ENCODE measurements at places on chromosomes 11 and 22.

GRCh38 chr11:8312986-8313385 is 49.3 kb upstream of the LMO1 start:
- no peak for DNase-seq

DNA sequence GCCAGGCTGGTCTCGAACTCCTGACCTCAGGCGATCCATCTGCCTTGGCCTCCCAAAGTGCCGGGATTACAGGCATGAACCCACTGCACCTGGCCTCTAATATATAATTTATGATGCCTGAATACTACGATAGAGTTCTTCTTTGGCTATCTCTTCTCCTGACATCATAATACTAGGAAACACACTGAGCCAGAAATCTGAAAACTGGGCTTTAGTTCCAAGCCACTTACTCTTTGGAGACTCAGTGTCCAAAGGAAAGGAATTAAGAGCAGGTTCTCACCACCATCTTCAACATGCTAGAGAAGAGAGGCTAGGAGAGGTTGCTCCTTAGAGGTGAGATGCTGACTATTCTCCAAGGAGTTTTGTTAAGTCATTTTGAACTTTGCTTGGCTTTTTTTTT is 52.4 kb downstream of the UBASH3B start:
- DNase-seq, result no peak

GRCh38 chr11:92376146-92376599 is 151.6 kb downstream of the FAT3 start:
- DNase-seq, result no peak

- DNase-seq, result no peak
These were observed 21.7 kb downstream of the KIAA0930 start for GRCh38 chr22:45218976-45219375.

GRCh38 chr11:127345819-127346459 is 345.4 kb upstream of the KIRREL3 start:
- DNase-seq, result peak; percentile 51

GRCh38 chr11:3122775-3123201 is 42.3 kb downstream of the OSBPL5 start:
- DNase-seq, result no peak

- DNase-seq, result no peak
These were observed at the start of gene C22orf31 for GRCh38 chr22:29061773-29062172. Gene C22orf31, minus strand, starts transcription at chr22:29061831. Its CDS starts 39 bp downstream, at chr22:29061792.

DNA sequence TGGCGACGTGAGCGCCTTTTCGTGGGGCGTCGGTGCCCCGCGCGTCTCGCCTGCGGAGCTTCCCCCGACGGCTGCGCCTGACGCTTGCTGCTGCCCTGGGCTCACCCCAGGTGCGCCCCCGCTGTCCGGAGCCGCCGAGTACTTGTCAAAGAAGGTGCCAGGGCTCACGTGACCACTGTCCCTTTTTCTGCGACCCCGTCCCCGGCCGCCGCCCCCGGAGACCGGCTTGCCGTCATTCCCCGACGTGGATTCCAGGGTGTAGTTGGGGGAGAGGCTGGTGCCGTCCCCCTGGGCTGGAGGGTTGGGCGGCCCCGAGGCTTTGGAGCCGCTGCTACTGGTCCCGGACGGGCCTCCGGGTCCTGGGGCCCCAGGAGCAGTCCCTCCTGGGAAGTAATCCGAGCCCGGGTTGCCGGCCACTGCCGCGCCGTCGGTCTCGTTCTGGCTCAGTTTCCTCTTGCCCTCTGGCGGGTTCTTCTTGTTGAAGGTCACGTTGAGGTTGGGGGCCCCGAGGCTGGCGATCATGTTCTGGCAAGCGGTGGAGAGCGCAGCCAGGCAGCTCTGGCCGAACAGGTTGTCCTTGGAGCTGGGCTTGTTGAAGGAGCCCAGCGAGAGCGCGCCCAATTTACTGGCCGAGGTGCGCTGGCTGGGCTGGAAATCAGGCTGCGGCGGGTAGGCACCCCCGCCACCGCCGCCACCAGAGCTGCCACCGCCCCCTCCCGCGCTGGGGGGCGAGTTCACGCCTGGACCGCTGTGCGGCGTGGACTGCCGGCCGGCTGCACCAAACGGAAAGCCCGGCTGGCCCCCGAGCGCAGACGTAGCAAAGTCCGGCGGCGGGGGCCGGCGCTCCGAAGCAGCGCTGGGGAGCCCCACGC is 3.8 kb downstream of the MN1 start:
- no peak for DNase-seq

- DNase-seq, result no peak
These were observed 22.7 kb upstream of the BDNF start for GRCh38 chr11:27722953-27723344.

DNA sequence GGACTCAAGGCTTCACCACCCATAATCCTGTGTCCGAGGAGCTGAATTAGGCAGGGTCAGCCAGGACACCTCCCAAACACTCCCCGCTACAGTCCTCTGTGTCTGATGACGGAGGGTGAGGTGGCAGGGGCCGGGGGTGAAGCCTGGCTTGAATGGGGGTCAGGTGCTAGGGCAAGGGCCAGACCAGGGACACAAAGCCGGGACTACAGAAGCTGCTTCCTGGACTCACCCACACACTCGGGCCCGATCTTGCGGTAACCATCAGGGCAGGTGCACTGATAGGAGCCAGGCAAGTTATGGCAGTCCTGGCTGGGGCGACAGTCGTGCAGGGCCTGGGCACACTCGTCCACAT is 2.3 kb downstream of the EFEMP2 start:
- DNase-seq, result no peak

GRCh38 chr11:130404727-130405126 is 23.7 kb downstream of the ADAMTS8 start:
- no peak for DNase-seq

DNA sequence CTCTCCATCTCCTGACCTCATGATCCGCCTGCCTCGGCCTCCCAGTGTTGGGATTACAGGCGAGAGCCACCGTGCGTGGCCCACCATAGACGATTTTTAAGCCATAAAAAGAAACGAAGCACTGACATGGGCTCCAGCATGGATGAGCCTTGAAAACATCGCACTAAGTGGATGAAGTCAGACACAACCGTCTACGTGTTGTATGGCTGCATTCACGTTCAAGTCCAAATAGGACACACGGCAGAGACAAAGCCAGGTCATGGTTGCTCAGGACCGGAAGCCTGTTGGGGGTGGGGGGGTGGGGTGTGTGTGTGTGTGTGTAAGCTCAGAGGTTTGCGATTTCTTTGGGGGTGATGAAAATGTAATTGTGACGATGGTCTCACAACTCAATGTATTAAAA is 10.0 kb downstream of the RRP7A start:
- DNase-seq, result no peak

DNA sequence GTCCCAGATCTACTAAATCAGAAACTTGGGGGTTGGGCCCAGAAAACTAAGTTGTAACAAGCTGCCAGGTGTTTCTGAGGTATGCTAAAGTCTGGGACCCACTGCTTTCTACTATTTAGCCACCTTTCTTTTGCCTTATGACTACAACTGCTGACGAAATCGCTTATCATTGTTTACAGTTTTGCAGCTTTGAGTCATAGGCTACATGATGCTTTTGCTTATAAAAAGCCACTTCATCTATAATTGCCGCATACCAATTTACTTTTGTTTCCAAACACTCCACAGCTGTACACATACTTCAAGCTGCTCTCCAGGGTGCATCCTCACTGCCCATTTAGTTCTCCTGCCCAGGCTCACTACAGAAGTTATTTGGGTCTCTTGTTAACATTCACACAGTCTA is 144.7 kb downstream of the ENTHD1 start:
- DNase-seq, result no peak

- DNase-seq, result no peak
These were observed 21.8 kb downstream of the MYO7A start for GRCh38 chr11:77149716-77150392.

DNA sequence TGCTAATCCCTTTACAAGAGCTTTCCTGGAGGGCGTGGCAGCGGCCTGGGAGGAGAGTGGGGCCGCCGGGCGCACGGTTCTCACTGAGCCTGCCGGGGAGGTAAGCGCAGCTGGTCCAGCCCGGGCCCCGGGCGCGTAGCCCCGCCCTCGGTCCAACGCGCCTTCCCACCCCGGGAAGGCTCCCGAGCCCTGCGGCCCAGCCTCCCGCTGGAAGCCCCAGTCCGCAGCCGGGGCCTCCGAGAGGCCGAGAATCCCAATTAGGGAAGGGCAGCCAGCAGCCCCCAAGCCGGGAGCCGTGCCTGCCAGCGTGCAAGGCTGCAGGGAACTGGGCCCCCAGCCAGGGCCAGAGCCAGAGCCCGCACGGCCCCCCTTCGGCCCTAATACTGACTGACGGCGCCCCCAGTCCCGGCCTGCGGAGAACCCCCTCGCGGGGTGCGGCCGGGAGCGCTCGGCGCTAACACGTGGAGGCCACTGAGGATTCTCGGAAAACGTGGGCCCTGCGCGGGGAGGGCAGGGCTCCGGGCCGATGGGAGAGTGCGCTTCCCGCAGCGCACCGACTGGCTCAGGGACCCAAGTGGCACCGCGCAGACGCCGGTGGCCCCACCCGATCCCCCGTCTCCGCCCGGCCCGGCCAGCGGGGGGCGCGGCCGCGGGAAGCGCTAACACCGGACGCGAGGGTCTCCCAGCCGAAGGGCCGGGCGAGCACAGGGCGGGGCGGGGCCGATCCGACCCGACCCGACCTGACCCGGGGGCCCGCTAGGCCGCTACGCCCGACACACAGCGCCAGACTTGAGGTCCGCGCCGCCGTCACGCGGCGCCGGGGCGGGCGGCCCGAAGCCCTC is 5.7 kb downstream of the ZFTA start:
- DNase-seq, result no peak

- no peak for DNase-seq
These were observed 16.3 kb upstream of the AGBL2 start for GRCh38 chr11:47731475-47731874.

GRCh38 chr11:10584071-10584501 is 15.6 kb upstream of the LYVE1 start:
- DNase-seq, result no peak

- DNase-seq, result no peak
These were observed 10.7 kb downstream of the KCNJ5 start for GRCh38 chr11:128901653-128902514.

DNA sequence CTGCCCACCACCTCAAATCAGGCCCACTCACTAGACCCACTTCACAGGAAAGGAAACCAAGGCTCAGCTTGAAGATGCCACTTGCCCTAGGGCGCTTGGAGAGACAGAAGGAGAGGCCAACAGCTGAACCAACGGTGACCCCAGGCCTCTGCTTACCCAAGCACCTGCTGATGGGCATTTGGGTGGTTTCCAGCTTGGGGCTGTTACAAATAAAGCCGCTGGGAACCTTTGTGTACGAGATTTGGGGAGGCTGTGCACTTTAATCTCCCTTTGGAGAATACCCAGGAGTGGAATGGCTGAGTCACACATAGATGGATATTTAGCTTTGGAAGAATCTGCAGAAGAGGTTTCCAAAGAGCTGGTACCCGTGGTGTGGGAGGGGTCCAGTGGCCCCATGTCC is 50.9 kb upstream of the LINC01488 start:
- DNase-seq, result no peak

GRCh38 chr11:86269645-86270044 is 25.1 kb downstream of the EED start:
- DNase-seq, result no peak

- no peak for DNase-seq
These were observed 48.7 kb downstream of the CWC15 start for GRCh38 chr11:94924612-94925011.

- no peak for DNase-seq
These were observed 93.1 kb upstream of the FGF3 start for GRCh38 chr11:69912161-69912910.

DNA sequence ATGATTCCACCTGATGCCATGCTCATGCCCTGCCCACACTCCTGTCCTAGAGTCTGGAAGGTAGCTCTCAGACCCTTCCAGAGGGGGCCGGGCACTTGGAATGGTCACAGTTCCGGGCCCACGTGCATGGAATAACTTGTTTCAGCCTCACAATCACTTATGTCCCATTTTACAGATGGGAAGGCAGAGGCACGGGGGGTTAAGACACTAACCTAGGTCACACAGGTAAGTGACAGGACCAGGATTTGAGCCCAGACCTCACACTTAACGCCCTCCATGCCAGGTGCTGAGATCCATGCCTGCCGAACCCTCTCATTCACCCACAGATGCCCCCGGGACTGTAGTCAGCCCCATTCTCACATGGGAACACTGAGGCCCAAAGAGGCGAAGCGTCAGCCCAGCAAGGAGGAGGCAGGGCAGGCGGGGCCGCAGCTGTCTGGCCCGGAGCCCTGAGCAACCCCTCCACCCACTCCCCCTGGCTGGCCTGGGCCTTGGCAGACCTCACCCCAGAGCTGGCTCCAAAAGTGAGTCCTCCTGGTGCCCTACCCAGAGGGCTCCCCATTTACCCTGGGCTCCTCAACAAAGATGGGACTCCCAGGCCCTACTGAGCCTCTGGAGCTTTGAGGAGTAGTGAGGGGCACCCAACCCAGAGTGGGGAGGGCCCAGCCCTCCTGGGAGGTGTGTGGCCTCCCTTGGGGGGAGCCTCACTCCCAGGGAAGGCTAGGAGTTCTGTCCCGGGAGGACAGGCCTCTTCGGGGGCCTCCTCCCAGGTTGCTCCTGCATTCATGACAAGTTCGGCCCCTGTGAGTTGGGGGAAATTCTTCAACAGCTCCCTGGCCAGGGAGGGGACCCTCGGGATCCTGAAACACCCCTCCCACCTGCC is 2.4 kb upstream of the ALDH3B1 start:
- no peak for DNase-seq

DNA sequence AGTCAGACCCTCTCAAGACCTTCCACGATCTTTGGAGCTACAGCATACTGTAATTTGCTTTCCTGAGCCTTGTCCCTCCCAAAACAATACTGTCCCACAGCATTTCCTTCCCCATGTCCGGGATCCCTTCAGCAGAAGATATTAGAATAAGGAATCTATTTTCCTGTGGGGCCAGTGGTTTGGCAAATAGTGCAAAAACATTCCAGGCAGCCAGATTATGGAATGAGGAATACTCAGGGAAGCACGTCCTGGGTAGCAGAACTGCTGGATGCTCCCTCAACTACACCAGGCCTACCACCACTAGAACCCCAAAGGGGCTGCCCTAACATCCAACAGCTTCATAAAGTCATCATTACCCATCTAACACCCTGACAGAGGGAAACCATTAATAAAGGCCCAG is 61.5 kb downstream of the AAMDC start:
- DNase-seq, result no peak

DNA sequence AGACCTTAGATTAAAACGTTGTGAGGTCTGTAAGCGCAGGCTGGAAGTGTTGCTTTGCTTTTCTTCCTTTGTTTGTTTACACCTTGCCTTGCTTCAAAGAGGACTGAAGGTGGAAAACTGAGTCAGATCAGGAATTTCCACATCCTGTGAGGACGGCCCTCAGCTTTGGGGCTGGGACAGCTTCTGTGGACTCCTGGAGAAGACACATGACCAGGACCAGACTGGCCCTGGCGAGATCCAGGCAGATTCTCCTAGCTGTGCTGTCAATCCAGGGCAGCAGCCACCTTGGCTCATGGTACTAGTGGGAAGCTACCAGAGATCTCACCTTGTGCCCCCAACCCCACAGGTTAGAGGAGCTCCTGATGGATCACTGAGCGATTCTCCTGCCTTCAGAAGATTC is 1461.9 kb downstream of the TBC1D22A start:
- DNase-seq, result no peak
